PC-9 (cell line): ENCODE measurements at places on chromosomes 7 and 10. TPM values are rescaled to one million over a fixed set of nuclear protein-coding genes. Genes with fewer than 3 reads are reported as not detected.
A peak's percentile ranks its signal among the peaks of the same experiment; 100 is the strongest.

REEP3 gene
- 42.3 and 56.4 TPM in 2 replicates for total RNA-seq

GRCh38 chr10:86178401-86179152 lies 188.0 kb downstream of the GRID1 start:
- H3K36me3 ChIP-seq = no peaks in the 10 kb centered on the region
- H3K27ac ChIP-seq = no peak overlapping the region
- H3K27me3 ChIP-seq = peaks cover 25% of the 10 kb centered on the region
- no peak for DNase-seq
- no peaks in the 10 kb centered on the region for H3K4me1 ChIP-seq

DNA sequence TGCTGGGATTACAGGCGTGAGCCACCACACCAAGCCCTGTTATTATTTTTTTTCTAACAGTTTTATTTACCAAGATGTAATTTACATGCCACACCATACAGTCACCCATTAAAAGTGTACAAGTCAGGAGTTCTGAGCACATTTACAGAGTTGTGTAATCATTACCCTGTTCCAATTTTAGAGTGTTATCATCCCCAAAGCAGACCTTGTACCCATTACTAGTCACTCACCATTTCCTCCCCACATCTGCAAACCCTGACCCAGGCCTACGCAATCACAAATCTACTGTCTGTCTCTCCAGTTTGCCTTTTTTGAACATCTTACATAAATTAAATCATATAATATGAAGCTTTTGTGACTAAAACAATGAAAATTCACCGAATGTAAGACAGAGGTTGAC lies 402.9 kb upstream of the FOXK1 start:
- H3K4me3 ChIP-seq = no peak overlapping the region
- no peaks in the 10 kb centered on the region for H3K36me3 ChIP-seq
- H3K27ac ChIP-seq = no peak overlapping the region
- H3K27me3 ChIP-seq = peaks cover 77% of the 10 kb centered on the region
- no peaks in the 10 kb centered on the region for H3K4me1 ChIP-seq

GRCh38 chr10:62183442-62183841 lies 85.2 kb downstream of the RTKN2 start:
- DNase-seq = no peak
- H3K27me3 ChIP-seq = no peaks in the 10 kb centered on the region
- H3K4me1 ChIP-seq = no peaks in the 10 kb centered on the region; the same call in 1 of the 2 replicates
- H3K4me3 ChIP-seq = no peak overlapping the region

DNA sequence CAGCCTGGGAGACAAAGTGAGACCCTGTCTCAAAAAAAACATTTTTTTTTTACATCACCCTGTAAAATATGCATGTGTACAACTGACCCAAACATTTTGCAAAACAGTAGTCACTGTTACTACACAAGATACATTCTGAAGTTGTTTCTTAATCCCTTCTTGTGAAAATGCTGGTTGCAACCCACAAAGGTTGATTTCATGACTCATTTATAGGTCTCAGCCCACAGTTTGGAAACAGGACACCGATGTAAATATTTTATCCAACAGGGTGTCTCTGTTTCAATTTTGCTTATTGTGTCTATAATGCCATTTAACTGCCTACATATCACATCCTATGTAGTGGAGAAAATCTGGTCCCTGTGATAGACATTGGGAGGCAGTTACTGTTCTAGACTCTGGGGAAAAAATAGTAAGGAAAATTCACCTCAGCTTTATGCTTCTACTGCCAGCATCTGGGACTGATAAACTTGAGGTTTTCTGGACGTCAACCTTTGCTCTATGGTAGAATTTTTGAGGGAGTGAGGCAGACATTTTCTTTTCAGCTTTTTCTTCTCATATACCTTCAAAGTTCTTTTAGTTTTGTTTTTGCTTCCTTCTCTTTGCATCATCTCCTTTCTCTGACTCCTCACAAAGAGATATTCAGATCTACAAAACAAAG lies 1.6 kb upstream of the RAB19 start:
- peaks cover 29% of the 10 kb centered on the region for H3K4me1 ChIP-seq
- no peak overlapping the region for H3K4me3 ChIP-seq
- H3K36me3 ChIP-seq = no peaks in the 10 kb centered on the region
- DNase-seq = peak; percentile 88
- no peaks in the 10 kb centered on the region for H3K27me3 ChIP-seq

GRCh38 chr7:158016180-158017097 lies 571.2 kb downstream of the PTPRN2 start:
- H3K36me3 ChIP-seq = no peaks in the 10 kb centered on the region
- H3K27me3 ChIP-seq = peaks cover 89% of the 10 kb centered on the region
- no peak overlapping the region for H3K27ac ChIP-seq
